Left kidney (tissue), 8 donors: ENCODE measurements at places on chromosomes 12 and 14. TPM values are rescaled to one million over a fixed set of nuclear protein-coding genes. Genes with fewer than 3 reads are reported as not detected.

The CNTN1 gene
- polyA plus RNA-seq, result 35.7 TPM

The FAM181A gene
- not detected for polyA plus RNA-seq

The CRIP1 gene
- 22.7 TPM for polyA plus RNA-seq

The ZFYVE26 gene
- 21.1 TPM for polyA plus RNA-seq

The HOXC9 gene
- 25.2 TPM for polyA plus RNA-seq
